ENCODE measurements at places on chromosomes 3 and 15.

DNA sequence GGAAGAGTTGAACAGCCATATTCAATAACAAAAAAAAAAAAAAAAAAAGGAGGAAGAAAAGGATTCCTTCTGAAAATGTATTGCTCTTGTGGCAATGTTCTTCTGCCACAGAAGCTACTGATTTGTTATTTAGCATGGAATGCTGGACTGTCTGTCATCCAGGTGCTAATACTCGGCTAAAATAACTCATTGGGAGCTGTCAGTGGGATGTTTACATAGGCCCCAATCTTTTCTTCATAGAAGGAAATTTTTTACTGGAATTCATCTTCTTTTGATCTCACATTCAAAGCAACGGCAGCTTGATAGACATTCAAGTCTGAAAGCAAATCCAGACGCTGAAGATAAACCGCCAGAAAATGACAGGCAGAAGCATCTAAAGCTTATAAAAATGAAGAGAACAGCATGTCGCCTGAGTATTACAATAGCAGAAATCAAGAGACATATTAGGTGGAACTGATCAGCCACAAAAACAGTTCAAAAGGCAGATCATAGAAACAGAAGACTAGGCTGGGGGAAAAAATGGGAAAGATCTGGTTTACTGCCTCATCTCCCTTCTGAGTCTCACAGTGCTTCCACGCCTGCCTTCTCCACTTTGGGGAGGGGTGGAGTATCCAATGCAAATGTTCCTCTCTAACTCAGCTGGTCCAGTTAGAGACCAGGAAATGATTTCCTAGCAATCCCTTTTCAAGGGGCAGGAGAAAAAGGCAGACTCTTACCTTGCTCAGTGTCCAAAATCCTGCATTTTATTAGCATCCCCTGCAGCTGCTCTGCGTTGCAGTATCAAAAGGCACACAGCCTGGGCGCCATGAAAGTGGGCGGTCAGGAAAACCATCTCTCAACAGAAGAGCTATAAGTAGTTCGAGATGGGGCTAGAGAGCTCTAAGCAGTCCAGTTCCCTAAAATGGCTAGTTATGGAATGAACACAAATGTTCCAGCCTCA lies 451.9 kb downstream of the FOXP1 start:
- no peak for DNase-seq

DNA sequence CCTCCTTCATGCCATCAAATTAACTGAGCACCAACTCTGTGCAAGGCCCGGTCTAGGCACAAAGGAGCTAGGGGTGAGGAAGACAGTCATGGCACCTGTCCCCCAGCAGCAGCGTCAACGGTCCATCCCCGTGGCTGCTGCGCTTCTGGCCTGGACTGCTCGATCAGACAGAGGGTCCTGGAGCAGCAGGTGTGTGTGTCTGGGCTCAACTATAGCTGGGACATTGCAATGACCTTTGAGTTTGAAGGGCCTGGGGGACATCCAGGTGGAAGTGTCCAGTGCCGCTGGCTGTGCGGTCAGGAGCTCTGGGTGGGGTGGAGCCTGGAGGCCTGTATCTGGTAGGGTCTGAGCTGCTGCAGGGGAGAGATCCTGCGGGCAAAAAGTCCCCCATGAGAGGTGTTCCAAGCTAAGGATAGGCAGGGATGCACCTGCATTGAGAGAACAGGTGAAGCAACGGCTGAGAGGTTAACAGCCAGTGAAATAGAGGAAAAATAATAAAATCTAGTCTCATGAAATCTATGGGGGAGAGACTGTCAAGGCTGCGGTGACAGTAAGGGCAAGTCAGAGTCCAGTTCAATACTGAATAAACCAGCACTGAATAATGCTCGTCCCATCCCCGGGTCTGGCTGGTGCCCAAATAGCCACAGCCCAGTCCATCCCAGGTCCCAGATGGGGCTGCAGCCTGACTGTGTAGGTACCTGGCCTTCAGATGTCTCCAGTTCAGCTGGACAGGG lies 25.4 kb upstream of the SLC41A3 start:
- no peak for DNase-seq

DNA sequence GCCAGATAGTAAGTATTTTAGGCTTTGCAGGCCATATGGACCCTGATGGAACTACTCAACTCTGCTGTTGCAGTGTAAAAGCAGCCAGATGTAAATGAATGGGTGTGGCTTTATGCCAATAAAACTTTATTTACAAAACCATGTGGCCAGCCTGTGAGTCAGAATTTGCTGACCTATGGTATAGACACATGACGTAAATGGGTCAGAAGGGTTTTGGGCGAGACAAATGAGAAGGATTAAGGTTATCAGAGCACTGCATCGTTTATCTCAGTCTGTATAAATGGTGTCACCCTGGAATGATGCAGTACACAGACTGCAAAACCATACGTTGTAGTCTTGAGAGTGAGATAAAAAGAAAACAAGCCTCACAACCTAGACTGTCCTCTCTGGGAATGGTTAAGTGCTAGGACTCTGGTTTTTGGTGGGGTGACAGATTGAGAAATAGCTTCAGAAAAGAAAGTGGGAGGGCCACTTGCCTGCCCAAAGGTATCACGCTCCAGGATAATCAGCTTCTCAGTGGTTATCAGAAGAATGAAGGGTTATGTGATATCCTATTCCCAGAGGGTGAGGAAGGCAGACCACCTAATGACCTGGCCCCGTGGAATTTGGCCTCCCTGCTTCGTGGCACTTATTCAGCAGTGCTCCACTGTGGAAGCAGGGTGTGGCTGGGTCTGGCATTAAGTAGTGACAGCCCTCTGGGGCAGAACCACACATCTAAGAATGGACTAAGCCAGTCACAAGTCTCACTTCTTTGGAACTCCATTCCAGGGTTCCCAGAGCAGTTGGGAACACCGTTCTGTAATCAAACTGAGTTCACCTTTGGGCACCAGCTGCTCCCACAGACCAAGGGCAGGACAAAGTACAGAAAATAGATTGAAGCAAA lies 46.1 kb downstream of the ABHD5 start:
- no peak for DNase-seq

DNA sequence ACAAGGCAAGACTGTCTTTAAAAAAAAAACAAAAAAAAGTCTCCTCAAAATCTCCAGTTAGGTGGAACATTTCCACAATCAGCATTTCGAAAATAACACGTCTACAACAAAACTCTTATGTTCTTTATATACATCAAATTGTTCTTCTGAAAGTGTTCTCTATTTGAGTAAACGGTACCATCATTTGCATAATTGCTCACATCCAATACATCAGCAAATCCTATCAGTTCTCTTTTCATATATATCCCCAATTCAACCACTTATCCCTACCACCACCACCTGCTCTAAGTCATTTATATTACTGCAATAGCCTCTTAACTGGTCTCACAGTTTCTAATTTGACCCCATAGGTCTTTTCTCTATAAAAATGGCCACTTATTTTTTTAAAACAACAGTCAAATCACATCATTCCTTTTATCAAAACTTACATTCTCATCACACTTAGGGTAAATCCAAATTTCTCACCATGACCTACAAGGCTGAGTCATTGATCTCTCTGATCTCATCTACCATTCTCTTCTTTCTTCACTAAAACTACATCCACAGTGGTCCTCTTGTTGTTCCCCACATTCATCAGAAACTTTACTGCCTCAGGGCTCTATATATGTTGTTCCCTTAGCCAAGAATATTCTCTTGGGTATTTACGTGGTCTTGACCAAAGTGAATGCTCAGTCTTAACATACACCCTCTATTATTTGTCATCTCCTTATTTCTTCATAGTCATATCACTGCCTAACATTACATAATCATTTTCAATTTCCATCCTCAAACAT lies 237.0 kb downstream of the SCAPER start:
- DNase-seq: no peak

- peak; percentile 34 for DNase-seq
Measured at GRCh38 chr3:105518806-105519418, 152.2 kb downstream of the ALCAM start.

DNA sequence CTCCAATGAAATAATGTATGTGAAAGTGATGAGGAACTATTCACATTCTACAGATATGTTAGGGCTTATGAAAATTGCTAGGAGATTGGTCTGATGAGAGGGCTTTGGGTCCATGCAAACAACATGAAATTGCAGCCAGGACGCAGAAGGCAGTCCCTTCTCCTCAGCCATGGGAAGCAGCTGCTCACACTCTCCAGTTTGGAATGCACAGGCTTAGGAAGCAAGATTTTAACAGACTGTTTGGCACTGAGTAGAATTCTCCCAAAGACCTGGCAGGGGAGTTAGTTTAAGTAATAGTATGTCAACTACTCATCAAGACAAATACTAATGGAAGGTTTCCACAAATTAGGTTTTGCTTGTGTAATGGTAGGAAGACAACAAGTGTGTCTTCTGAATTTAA lies 500.7 kb upstream of the ARRDC4 start:
- no peak for DNase-seq

GRCh38 chr3:182485301-182485700 lies 308.0 kb upstream of the ATP11B start:
- no peak for DNase-seq

DNA sequence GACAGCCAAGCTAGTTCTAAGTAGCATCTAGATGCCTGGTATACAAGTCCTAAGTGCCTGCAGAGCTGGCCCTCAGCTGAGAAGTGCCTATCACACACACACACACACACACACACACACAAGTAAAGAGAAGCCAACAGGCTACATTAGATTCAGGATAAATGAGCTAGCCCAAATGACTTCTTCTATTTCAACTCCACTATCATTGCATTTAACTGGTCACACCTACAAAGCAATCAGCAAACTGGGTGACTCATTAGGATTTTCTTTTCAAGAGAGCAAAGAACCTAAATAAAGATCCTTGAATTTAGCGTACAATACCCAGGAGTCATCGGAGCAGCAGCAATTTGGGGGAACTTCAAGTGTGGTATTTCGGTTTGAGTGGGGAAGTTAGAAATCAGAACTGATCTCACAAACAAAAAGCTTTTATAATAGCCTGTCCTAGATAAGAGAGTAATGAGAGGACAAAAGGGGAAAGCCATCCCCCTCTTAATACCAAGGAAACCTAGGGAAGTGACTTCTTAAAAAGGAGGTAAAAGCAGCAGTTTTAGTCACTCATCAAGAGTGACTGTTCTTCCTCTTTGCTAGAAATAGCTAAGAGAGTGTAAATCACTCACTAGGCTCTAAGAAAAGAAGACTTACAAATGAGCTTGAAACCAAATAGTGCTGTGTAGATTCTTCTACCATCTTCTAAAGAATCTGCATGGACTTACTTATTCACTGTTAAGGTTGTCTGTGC lies 112.7 kb downstream of the TNIK start:
- no peak for DNase-seq

DNA sequence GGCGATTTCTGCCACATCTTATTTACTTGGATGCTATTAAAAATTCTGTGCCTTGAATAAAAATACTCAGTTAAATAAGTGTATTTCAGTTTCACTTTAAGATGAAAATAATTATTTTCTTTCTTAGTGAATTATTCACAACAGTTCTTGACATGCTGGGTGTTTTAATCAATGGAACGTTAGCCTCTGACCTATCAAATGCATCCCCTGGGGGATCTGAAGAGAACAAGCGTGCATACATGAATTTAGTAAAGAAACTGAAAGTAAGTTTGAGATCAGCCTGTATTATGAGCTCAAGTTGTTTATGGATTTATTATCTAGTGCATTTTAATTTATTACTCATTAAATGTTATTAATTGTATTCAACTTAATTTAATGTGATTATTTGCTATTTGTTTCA lies 597 bp downstream of the P2RY12 start:
- no peak for DNase-seq

GRCh38 chr15:27077790-27078189 lies 106.8 kb downstream of the GABRG3 start:
- no peak for DNase-seq

- DNase-seq: no peak
Measured at GRCh38 chr3:183354874-183355273, 73.5 kb downstream of the MCF2L2 start.

- DNase-seq: no peak
Measured at GRCh38 chr15:64653757-64654156, 121.6 kb downstream of the RBPMS2 start.

- peak; percentile 2 for DNase-seq
Measured at GRCh38 chr3:108590460-108590859, 938 bp downstream of the DZIP3 start.

GRCh38 chr3:41158947-41159346 lies 40.4 kb upstream of the CTNNB1 start:
- DNase-seq: no peak

DNA sequence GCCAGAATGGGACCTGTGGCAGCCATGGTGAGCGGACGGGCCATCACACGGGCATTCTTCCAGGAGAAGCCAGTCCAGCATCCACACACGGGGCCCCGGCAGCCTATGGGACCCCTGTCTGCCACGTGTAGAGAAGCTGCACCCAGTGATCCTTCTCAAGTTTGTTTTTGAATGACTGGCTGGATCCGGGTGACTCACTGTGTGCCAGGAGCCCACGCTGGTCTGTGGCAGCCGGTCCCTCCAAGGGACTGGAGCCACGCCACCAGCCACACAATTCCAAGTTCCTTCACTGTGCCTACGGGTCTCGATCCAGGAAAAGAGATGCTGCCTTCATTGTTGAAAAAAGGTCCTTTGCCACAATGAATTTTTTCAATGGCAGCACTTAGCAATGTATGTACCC lies 58.1 kb downstream of the ATP10A start:
- DNase-seq: peak; percentile 39

DNA sequence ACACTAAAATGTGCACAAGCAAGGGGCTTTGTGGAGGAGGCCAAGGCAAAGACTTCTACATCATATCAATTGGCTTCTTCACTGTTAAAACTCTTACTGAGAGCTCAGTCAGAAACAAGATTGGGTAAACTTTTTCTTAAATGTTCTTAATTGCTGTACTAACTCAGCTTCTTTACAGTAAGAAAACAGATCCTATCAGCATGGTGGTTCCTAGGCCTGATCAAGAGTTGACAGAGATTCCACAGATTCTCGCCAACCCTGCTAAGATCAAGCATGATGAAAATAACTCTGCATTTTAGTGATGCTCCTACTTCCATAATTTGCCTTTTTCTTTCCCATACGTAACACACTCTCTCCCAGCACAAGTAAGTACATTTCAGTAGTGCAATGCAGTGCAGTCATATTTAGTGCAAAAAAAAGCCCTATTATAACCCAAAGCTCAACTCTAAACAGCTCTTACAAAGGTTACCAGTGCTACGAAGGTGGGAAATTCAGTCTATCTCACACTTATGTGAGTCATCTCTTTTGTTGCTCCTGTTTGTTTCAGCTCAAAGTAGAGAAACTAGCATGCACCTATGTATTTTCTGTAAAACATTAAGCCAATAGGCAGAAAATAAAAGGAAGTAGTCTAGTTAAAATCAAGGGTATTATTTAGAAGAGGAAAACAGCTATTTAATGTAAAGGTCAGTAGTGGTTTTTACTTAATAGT lies 29.9 kb downstream of the TIGIT start:
- no peak for DNase-seq

GRCh38 chr3:99191186-99191585 lies 289.7 kb upstream of the DCBLD2 start:
- no peak for DNase-seq
